CD4-positive, alpha-beta T cell treated with Interleukin-10 for 1 hour (primary cell): ENCODE measurements at places on chromosomes 7 and 10.

DNA sequence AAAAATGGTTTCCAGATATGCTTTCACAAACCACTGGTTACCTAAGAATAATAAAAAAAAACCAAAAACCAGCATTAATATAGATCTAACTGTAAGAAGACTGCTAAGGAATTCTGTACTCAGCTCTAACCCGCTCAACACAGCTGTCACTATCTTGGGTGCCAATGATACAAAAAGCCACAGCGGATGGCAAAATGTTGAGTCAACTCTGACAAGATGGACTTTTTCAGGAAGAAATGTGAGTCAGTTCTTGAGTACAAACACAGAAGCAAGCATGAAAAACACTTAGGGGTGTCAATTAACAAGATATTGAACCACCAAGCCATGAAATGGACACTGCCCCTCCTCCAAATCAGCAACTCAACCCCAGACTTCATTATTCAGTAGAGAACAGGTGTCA lies 55.0 kb downstream of the CTTNBP2 start:
- no peak for DNase-seq

- DNase-seq: no peak
Measured at GRCh38 chr10:61408105-61408504, 45.1 kb downstream of the TMEM26 start.

GRCh38 chr7:148588670-148589131 lies 1.9 kb upstream of the C7orf33 start:
- DNase-seq: no peak

DNA sequence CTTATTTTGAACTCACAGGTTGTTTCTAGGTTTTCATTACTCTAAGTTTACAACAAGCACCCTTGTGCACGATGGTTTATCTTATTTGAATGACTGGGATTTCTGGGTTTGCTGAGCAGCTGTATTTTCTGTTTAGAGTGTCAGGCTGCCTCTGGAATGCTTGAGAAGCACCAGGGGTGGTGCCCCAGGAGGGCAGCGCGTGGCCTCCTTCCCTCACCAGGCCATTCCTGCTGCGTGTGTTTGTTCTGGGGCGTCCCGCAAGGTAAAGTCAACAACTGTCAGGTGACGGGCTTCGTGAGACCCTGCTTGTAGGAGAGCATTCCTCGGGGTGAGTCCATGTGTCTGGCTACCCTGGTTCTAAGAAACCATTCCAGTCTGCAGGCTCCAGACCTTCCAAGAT lies 54.9 kb downstream of the FAM171A1 start:
- DNase-seq: no peak
